ENCODE measurements at places on chromosomes 11 and 22.

GRCh38 chr11:8709002-8709672 lies 26.5 kb downstream of the RPL27A start:
- no peak overlapping the region for H3K4me3 ChIP-seq
- H3K27me3 ChIP-seq, result peaks cover 9% of the 10 kb centered on the region
- no peaks in the 10 kb centered on the region for H3K36me3 ChIP-seq
- H3K4me1 ChIP-seq, result no peaks in the 10 kb centered on the region
- no peak for DNase-seq
- no peak overlapping the region for H3K27ac ChIP-seq

- H3K27ac ChIP-seq, result peak overlapping the region; percentile 100
- peak; percentile 77 for DNase-seq
- H3K27me3 ChIP-seq, result no peaks in the 10 kb centered on the region
- H3K4me3 ChIP-seq, result peak overlapping the region; percentile 95
- H3K36me3 ChIP-seq, result peaks cover 80% of the 10 kb centered on the region
- peaks cover 99% of the 10 kb centered on the region for H3K4me1 ChIP-seq
These were observed 110.6 kb downstream of the ETS1 start for GRCh38 chr11:128476729-128477128.

DNA sequence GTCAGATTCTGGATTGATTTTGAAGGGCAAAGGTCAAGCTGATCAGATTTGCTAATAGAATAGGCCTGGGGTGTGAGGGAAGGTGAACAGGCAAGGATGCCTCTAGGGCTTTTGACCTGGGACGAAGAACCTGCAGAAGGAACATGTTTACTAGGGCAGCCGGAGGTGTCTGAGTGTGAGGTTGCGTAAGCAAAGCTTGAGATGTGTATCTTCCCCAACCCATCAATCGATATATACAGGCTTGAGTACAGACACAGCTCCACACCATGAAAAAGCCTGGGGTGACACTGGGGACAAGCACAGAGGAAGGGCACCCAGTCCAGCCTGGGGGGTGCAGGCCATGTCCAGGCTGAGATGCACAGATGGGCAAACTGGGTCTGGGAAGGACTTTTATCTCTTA lies 1.1 kb downstream of the LHFPL7 start:
- no peak overlapping the region for H3K4me3 ChIP-seq
- H3K27ac ChIP-seq, result no peak overlapping the region
- H3K27me3 ChIP-seq, result peaks cover 19% of the 10 kb centered on the region
- no peaks in the 10 kb centered on the region for H3K4me1 ChIP-seq
- DNase-seq, result no peak

DNA sequence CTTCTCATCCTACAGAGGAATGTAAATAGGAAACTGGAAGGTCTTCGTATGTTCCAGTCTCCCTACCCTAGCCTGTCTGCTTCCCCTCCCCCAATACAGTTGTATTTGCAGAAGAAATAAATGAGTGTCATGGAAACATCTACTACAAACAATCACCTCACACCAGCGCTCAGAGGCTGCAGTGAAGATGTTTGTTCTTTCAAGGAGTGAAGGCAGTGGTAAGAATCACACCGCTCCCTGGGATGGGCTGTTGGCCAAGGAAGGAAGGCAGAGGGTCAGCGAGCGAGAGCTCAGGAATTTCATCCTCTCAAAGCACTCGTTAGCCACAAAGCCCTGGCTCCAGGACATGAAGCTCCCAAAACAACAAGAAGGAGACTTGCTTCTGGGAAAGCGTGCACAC lies 1.1 kb upstream of the IGSF9B start:
- peaks cover 45% of the 10 kb centered on the region for H3K27me3 ChIP-seq
- H3K36me3 ChIP-seq, result peaks cover 5% of the 10 kb centered on the region
- no peak overlapping the region for H3K27ac ChIP-seq
- DNase-seq, result no peak
- H3K4me1 ChIP-seq, result peaks cover 56% of the 10 kb centered on the region

DNA sequence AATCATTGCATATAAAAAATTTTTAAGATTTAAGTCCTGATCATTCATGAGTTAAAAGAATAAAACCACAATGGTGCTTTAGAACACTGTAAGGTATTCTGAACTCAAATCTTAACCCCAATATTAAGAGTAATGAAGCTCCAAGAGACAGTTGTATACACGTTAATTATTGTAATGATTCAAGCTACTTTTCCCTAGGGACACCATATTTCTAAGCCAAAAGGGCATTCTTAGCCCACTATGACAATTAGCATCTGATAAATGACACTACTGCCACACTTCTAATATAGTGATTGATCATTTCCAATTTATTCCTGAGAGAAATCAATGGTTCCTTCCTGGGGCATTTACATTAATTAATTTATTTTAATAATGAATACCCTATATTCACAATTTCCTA lies 21.7 kb downstream of the FANCF start:
- H3K4me1 ChIP-seq, result no peaks in the 10 kb centered on the region
- DNase-seq, result no peak
- no peak overlapping the region for H3K27ac ChIP-seq
- peaks cover 6% of the 10 kb centered on the region for H3K27me3 ChIP-seq
- no peaks in the 10 kb centered on the region for H3K36me3 ChIP-seq

Data from activated T-cell treated with anti-CD3 and anti-CD28 coated beads, Interleukin-2, amount 50 U/mL, for 72 hours (primary cell).